CD4-positive, alpha-beta memory T cell (primary cell): ENCODE measurements at places on chromosomes 16 and 17. TPM values are rescaled to one million over a fixed set of nuclear protein-coding genes. Genes with fewer than 3 reads are reported as not detected.

The DBNDD1 gene
- 1.2 TPM for polyA plus RNA-seq

The G6PC1 gene
- not detected for polyA plus RNA-seq

The TEKT1 gene
- not detected for polyA plus RNA-seq

The TP53TG3C gene
- not detected for polyA plus RNA-seq

The NPIPA7 gene
- 1.2 TPM for polyA plus RNA-seq

The MMP25 gene
- polyA plus RNA-seq, result 0.91 TPM

The C16orf89 gene
- polyA plus RNA-seq, result not detected

The TNP2 gene
- not detected for polyA plus RNA-seq

The CDRT15 gene
- not detected for polyA plus RNA-seq

The SMIM36 gene
- not detected for polyA plus RNA-seq

- DNase-seq, result no peak
- no peak overlapping the region for H3K4me3 ChIP-seq
- peaks cover 40% of the 10 kb centered on the region for H3K36me3 ChIP-seq
- H3K4me1 ChIP-seq, result no peaks in the 10 kb centered on the region
These were observed 142.2 kb downstream of the RAB11FIP4 start for GRCh38 chr17:31533546-31534155.

- no peak overlapping the region for H3K27ac ChIP-seq
- H3K4me1 ChIP-seq, result no peaks in the 10 kb centered on the region
- DNase-seq, result no peak
- no peak overlapping the region for H3K4me3 ChIP-seq
These were observed 22.1 kb downstream of the FCSK start for GRCh38 chr16:70476272-70477020.

GRCh38 chr17:7479213-7480088, at the start of gene ZBTB4:
ZBTB4 (minus strand) TSS chr17:7479631; CDS start chr17:7466801, 12,830 bp downstream.
- H3K27ac ChIP-seq, result peak within 1 kb of the TSS; percentile 97
- H3K36me3 ChIP-seq, result no peaks in the 10 kb centered on the region
- H3K4me3 ChIP-seq, result peak within 1 kb of the TSS; percentile 83
- H3K27me3 ChIP-seq, result no peaks in the 10 kb centered on the region
- DNase-seq, result peak; percentile 68
- H3K4me1 ChIP-seq, result peaks cover 57% of the 10 kb centered on the region

GRCh38 chr16:5905935-5906334, 808.3 kb upstream of the EEF2KMT start:
- H3K36me3 ChIP-seq, result no peaks in the 10 kb centered on the region
- H3K4me3 ChIP-seq, result no peak overlapping the region
- H3K27me3 ChIP-seq, result no peaks in the 10 kb centered on the region
- no peak overlapping the region for H3K27ac ChIP-seq

GRCh38 chr17:83010206-83011200, 68.9 kb upstream of the METRNL start:
- DNase-seq, result no peak
- H3K4me1 ChIP-seq, result no peaks in the 10 kb centered on the region
- H3K27ac ChIP-seq, result no peak overlapping the region

DNA sequence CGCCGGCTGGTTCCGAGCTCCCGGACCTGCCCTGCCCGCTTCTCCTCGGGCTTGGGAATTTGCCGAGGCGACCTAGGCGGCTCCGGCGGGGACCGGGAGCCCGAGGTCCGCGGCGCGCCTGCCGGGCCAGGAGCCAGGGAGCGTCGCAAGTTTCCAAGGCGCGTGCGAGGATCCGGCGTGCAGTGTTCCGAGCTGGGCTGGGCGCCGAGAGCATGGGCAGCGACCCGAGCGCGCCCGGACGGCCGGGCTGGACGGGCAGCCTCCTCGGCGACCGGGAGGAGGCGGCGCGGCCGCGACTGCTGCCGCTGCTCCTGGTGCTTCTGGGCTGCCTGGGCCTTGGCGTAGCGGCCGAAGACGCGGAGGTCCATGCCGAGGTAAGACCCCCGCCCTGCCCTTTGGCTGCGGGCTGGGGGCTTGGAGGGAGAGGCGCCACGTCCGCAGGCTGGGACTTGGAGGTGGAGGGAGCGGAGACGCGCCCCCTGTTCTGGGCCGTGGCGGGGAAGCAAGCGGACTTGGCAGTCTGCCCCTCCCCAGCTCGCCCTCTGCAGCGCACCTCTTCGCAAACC, 668 bp downstream of the MMP15 start:
- H3K27ac ChIP-seq, result no peak overlapping the region
- no peaks in the 10 kb centered on the region for H3K27me3 ChIP-seq
- no peaks in the 10 kb centered on the region for H3K36me3 ChIP-seq
- no peak for DNase-seq
- peak overlapping the region; percentile 53 for H3K4me3 ChIP-seq

DNA sequence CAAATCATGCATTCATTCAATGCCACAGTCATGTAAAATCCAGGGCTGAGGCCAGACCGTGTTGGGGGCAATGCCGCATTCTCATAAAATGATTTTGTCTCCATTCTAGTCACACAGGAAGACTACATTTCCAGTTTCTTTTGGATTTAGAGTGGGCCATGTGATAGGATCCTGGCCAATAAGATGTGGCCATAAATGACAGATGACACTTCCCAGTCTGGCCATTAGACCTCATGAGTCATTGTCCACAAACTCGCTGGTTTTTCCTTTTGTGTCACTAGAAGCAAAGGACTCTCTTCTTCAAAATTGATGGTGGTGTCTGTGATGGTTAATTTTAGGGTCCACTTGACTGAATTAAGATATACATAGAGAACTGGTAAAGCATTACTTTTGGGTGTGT, 352.3 kb downstream of the UTP18 start:
- H3K4me3 ChIP-seq, result no peak overlapping the region
- no peak overlapping the region for H3K27ac ChIP-seq
- no peaks in the 10 kb centered on the region for H3K4me1 ChIP-seq
- no peaks in the 10 kb centered on the region for H3K27me3 ChIP-seq
- no peaks in the 10 kb centered on the region for H3K36me3 ChIP-seq

GRCh38 chr17:14959106-14959648, 305.9 kb downstream of the PMP22 start:
- no peak for DNase-seq
- no peaks in the 10 kb centered on the region for H3K36me3 ChIP-seq
- H3K27me3 ChIP-seq, result no peaks in the 10 kb centered on the region
- no peak overlapping the region for H3K4me3 ChIP-seq
- no peak overlapping the region for H3K27ac ChIP-seq

DNA sequence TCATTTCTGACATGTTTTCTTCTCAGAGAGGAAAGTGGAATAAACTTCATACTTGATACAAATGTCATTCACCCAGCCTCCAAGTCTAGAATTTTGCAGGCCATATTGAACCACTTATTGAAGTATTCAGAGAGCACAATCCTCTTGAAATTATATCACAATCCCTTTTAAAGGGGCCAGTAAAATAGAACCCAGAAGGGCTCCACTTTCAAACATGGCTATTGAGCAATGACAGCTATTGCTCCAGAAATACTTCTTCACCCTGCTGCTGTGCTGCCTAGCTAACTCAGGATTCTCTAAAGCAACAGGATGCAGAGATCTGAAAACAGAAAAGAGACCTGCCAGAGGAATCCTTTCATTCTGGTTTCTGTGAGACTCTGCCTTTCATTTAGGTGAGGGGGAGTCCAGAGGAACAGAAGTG, 275.0 kb upstream of the CDH5 start:
- H3K27ac ChIP-seq, result no peak overlapping the region
- no peak for DNase-seq
- no peaks in the 10 kb centered on the region for H3K27me3 ChIP-seq
- H3K4me1 ChIP-seq, result no peaks in the 10 kb centered on the region
- H3K36me3 ChIP-seq, result no peaks in the 10 kb centered on the region
- H3K4me3 ChIP-seq, result no peak overlapping the region

- H3K4me3 ChIP-seq, result no peak overlapping the region
- no peaks in the 10 kb centered on the region for H3K36me3 ChIP-seq
- peaks cover 4% of the 10 kb centered on the region for H3K4me1 ChIP-seq
- H3K27ac ChIP-seq, result no peak overlapping the region
These were observed 14.0 kb downstream of the GSE1 start for GRCh38 chr16:85627089-85627488.

GRCh38 chr16:81595629-81596292, 151.2 kb downstream of the CMIP start:
- peaks cover 5% of the 10 kb centered on the region for H3K4me1 ChIP-seq
- H3K36me3 ChIP-seq, result no peaks in the 10 kb centered on the region
- H3K27ac ChIP-seq, result no peak overlapping the region
- no peak overlapping the region for H3K4me3 ChIP-seq

- DNase-seq, result no peak
- no peak overlapping the region for H3K4me3 ChIP-seq
- H3K27me3 ChIP-seq, result no peaks in the 10 kb centered on the region
- no peaks in the 10 kb centered on the region for H3K4me1 ChIP-seq
- H3K36me3 ChIP-seq, result no peaks in the 10 kb centered on the region
These were observed 74.2 kb downstream of the CRISPLD2 start for GRCh38 chr16:84893849-84894599.

DNA sequence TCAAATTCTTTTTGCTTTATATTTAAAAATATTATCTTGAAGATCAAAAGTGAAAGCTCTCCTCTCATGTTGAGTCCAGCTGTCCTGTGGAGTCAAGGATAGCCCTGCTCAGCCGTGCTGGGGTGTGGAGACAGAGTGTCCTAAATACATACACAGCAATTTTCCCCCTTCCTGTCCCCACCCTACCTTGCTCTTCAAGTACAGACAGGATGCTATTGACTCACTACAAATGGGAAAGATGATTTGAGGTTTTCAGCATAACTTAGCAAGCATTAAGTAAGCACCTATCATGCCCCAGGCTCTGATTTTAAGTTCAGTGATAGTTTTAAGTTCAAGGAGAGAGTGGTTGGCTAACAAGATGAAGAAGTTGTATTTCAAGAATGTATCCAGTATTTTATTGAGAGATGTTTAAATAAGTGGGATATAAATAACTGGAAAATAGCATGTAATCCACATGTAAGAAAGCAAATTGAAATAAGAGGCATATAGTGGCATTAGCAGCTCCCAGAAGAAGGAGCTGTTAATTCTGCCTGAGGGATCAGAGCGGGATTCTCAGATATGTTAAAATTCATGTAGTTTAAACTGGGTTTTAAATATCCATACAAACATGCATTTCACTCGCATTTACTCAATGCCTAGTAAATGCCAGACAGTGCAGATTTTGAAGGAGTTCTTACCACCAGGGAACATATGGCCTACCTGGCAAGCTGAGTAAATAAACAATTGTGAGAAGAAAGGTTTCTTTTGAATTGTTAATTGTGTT, 183.5 kb upstream of the ANKFN1 start:
- no peak for DNase-seq
- H3K27me3 ChIP-seq, result no peaks in the 10 kb centered on the region
- no peak overlapping the region for H3K4me3 ChIP-seq
- no peaks in the 10 kb centered on the region for H3K36me3 ChIP-seq

DNA sequence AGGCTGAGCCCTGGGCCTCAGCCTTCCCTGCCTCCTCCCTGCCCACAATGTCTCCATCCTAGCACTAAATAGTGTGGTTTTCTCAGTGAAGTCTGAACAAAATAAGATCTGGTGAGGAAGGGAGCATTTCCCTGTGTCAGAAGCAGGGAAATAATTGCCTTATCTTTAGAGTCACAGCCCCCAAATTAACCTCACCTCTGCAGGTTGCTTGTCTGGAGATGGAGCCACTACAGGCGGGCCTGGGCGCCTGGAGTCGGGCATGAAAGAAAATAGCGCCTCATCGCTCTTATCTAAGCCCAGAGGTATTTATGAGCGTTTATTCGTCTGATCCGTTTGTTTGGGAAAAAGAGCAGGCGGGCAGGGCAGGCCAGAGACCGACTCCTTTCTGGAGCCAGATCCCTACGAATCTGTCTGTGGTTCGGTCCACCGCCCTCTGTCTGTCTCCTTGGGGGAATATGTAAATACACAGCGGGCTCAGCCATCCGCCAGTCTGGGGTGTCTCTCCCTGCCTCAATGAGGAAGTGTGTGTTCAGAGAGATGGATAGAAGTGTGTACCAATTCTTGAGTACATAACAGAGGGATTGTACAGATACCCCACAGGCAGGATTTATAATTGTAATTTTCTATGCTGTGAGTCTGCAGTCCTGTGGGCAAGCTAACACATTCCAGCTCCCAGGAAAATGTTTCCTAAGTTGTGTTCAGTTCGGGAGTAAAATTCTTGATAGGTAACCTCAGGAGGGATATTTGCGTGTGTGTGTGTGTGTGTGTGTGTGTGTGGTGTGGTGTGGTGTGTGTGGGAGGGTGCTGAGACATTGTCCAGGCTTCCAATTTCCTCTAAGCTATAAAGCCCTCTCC, 4.3 kb downstream of the HOXB6 start:
- peaks cover 89% of the 10 kb centered on the region for H3K27me3 ChIP-seq
- no peak for DNase-seq
- H3K27ac ChIP-seq, result no peak overlapping the region
- H3K4me3 ChIP-seq, result no peak overlapping the region
- peaks cover 62% of the 10 kb centered on the region for H3K4me1 ChIP-seq

GRCh38 chr16:63244631-63245030, 1208.4 kb upstream of the CDH8 start:
- H3K4me3 ChIP-seq, result no peak overlapping the region
- H3K36me3 ChIP-seq, result no peaks in the 10 kb centered on the region
- H3K27ac ChIP-seq, result no peak overlapping the region

DNA sequence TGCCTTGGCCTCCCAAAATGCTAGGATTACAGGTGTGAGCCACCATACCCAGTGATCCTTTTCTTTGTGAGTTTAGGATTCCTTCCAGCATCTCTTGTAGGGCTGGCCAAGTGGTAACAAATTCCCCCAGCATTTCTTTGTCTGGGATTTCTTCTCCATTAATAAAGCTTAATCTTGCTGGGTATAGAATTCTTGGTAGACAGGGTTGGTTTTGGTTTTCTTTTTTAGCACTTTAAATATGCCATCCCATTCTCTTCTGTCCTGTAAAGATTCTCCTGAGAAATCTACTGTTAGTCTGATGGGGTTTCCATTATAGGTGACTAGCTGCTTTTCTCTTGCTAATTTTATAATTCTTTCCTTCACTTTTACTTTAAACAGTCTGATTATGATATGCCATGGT, 173.0 kb upstream of the TOM1L1 start:
- DNase-seq, result no peak
- no peak overlapping the region for H3K27ac ChIP-seq
- H3K27me3 ChIP-seq, result no peaks in the 10 kb centered on the region
- no peaks in the 10 kb centered on the region for H3K4me1 ChIP-seq

GRCh38 chr16:54703339-54703738, 227.3 kb upstream of the IRX5 start:
- no peaks in the 10 kb centered on the region for H3K4me1 ChIP-seq
- no peak overlapping the region for H3K27ac ChIP-seq
- H3K36me3 ChIP-seq, result no peaks in the 10 kb centered on the region
- no peaks in the 10 kb centered on the region for H3K27me3 ChIP-seq
- H3K4me3 ChIP-seq, result no peak overlapping the region

GRCh38 chr17:81500047-81500446, 12.6 kb downstream of the ACTG1 start:
- H3K27ac ChIP-seq, result no peak overlapping the region
- no peaks in the 10 kb centered on the region for H3K36me3 ChIP-seq
